ENCODE measurements at places on chromosomes 7 and 10.

DNA sequence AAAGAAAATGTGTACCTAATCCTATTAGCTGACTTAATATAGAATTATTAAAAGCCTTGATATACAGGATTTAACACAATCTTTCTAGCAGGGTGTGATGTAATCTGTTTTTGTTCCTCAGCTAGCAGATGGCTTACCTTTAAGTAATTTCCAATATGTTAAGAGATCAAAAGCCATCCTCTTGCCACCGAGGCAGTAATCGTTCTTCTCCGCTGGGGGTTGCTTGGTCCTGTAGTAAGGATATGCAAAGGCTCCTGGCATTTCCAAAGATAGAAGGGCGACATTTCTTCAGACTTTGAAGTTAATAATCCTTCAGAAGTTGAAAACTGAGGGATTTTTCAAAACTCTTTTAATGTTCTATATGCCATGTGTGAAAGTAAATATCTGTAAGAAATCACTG, 156.4 kb downstream of the FZD1 start:
- no peak for DNase-seq

GRCh38 chr10:58177362-58177947, 90.2 kb downstream of the IPMK start:
- DNase-seq = no peak

- DNase-seq = no peak
Observed at GRCh38 chr10:22368981-22369380, 23.7 kb downstream of the SPAG6 start.

GRCh38 chr7:151539088-151539671, 19.5 kb upstream of the RHEB start:
- peak; percentile 40 for DNase-seq

DNA sequence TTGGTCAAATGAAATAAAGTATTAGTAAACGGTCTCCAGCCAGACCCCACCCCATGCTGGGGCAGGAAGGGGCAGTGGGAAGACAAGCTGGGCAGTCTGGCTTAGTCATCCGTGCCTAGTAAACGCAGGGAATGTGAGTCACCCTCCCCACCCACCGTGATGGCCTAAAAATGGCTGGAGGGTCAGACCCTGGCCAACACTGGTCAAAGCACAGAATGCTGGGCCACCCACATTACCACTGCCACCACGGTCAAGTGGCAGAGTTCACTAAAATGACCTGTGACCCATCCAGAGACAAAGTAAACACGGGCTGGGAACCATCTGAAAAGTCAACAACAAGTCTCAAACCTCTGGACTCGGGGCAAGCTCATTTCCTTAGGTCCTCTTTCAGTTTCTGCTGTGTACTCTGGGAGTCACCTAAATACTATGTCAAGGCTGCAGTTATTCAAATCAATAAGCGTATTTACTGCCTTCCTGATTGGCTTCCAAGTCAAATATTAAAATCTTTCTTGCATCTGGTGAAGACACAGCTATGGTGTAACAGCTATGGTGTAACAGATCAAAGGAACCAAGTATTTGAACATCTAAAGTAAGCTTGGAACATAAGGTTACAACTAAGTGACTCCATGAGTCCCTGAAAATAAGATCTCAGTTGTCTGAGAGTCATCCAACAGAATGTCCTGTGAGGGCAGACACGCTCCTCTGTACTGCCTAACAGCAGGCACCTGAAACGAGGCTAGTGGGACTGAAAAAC, 3.0 kb downstream of the ZFAND2A start:
- DNase-seq = no peak

- DNase-seq = no peak
Observed at GRCh38 chr10:76336213-76336963, 905.0 kb downstream of the LRMDA start.

DNA sequence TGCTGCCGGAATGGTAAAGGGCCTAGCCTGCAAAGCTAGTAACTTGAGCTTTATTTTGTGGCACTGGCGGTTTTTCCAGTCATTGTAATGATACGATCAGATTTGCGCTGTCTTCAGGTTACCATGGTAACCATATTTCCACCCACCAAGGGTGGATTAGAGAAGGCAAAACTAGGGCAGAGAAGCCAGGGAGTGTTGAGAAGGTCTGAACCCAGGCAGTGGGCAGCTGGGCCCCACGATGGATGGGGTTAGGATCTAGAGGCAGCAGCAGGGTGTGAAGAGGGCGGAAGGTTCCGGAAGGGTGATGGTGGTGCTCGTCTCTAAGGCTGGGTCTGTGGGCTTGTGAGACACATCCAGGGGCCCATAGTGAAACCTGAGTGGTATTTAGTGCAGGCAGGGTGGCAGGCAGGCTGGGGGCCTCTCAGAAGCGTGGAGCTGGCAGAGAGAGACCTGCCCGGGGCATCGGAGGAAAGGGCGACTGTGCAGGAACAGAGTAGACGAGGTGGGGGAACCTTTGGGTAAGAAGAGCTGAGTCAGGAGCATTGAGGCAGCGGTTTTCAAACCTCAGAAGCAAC, 87.9 kb upstream of the GTF2I start:
- DNase-seq = no peak

Measured in activated CD8-positive, alpha-beta memory T cell treated with anti-CD3 and anti-CD28 coated beads for 24 hours (primary cell).